ENCODE measurements at places on chromosomes 3 and 15.

DNA sequence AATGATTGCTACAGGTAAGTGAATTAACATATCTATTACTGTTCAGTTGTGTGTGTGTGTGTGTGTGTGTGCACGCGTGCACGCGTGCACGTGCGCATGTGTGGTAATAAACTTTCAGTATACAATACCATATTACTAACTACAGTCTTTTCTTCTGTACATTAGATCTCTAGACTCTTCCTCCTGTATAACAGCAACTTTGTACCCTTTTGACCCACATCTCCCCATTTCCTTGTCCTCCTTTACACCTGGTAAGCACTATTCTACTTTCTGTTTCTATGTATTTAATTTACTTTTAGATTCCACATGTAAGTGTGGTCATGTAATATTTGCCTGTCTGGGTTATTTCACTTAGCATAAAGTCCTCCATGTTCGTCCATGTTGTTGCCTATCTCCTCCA, 29.1 kb upstream of the GOLIM4 start:
- no peak for DNase-seq

DNA sequence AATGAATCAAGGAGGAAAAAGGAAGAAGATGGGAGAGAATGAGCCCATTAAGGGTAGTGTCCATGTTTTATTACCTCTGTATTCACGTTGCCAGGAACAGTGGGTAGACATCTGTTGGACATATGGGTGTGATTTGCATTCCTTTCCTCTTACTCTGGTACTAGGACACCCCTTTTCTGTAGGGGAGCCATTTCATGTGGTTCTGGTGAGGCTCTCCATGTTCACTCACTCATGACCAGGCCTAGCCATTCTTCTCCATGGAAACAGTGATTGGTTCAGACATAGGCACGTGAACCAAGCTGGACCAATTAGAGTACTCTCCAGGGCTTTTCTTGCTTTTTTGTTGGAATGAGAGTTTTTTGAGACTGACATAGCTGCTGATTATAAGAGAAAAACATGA, 39.6 kb upstream of the PDCD6IP start:
- peak; percentile 37 for DNase-seq

- no peak for DNase-seq
These were observed 104.2 kb downstream of the DGKG start for GRCh38 chr3:186257866-186258265.

DNA sequence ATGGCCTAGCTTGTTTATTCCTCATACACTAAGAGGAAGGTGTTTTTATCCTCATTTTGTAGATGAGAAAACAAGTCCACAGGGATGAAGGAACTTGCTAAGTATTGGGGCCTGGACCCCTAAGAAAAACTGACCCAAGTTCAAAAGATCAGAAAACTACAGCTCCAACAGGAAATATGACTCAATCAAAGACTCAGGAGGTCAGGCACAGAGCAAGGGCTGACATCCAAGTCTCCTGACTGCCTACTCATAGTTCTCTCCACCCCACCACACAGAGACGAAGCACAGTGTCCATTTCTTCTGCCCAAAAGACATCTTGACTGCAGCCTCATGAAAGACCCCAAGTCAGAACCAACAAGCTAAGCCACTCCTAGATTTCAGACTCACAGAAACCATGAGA, 26.9 kb upstream of the TPM1 start:
- peak; percentile 61 for DNase-seq

GRCh38 chr3:102200126-102200525, 234.7 kb upstream of the ZPLD1 start:
- DNase-seq, result no peak
